ENCODE measurements at places on chromosomes 12 and 14.

GRCh38 chr12:34390171-34390841 lies 368.0 kb downstream of the ALG10 start:
- no peak for DNase-seq

- DNase-seq, result no peak
Observed at GRCh38 chr14:69845787-69846186, 33.4 kb upstream of the SMOC1 start.

GRCh38 chr14:100593751-100594624 lies 6.8 kb upstream of the BEGAIN start:
- no peak for DNase-seq

DNA sequence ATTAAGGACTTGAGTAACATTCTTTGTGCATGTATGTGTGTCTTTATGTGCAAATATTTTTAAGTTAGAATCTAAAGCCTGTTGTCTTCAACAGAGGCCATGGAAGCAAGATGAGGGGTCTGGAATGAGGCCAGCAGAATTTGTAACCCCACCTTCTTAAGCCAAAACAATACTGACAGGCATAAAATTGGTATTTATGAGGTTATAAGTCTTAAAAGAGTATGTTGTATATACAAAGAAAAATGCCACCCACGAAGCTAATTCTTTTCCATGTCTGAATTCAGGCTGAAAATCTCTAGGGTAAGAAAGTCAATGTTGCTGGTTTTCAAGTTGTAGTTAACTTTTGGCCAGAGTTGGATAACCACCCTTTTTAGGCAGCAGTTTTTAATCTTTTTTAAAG lies 86.2 kb upstream of the TMTC1 start:
- no peak for DNase-seq

DNA sequence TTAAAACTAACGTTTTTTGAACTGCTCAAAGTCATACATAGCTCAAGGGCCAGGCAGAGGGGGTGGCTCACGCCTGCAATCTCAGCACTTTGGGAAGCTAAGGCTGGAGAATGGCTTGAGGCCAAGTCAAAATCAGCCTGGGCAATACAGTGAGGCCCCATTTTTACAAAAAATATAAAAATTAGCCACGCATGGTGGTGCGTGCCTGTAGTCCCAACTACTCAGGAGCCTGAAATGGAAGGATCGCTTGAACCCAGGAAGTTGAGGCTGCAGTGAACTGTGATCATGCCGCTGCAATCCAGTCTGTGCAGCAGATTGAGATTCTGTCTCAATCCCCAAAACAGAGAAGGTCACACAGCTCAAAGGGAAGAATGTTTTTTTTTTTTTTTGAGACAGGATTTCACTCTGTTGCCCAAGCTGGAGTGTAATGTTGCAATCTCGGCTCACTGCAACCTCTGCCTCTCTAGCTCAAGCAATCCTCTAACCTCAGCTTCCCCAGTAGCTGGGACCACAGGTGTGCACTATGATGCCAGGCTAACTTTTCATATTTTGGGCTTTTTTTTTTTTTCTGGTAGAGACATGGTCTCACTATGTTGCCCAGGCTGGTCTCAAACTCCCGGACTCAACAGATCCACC lies 2.9 kb downstream of the RBM23 start:
- DNase-seq, result no peak
